ENCODE measurements at places on chromosomes 7 and 10.

GRCh38 chr7:13151978-13152377 is 464.5 kb downstream of the ARL4A start:
- H3K4me3 ChIP-seq: no peak overlapping the region
- no peaks in the 10 kb centered on the region for H3K36me3 ChIP-seq
- H3K27me3 ChIP-seq: no peaks in the 10 kb centered on the region
- no peak overlapping the region for H3K27ac ChIP-seq
- no peak for DNase-seq

GRCh38 chr7:131076711-131077181 is 250.9 kb upstream of the MKLN1 start:
- H3K27ac ChIP-seq: no peak overlapping the region
- H3K27me3 ChIP-seq: no peaks in the 10 kb centered on the region
- H3K36me3 ChIP-seq: no peaks in the 10 kb centered on the region

DNA sequence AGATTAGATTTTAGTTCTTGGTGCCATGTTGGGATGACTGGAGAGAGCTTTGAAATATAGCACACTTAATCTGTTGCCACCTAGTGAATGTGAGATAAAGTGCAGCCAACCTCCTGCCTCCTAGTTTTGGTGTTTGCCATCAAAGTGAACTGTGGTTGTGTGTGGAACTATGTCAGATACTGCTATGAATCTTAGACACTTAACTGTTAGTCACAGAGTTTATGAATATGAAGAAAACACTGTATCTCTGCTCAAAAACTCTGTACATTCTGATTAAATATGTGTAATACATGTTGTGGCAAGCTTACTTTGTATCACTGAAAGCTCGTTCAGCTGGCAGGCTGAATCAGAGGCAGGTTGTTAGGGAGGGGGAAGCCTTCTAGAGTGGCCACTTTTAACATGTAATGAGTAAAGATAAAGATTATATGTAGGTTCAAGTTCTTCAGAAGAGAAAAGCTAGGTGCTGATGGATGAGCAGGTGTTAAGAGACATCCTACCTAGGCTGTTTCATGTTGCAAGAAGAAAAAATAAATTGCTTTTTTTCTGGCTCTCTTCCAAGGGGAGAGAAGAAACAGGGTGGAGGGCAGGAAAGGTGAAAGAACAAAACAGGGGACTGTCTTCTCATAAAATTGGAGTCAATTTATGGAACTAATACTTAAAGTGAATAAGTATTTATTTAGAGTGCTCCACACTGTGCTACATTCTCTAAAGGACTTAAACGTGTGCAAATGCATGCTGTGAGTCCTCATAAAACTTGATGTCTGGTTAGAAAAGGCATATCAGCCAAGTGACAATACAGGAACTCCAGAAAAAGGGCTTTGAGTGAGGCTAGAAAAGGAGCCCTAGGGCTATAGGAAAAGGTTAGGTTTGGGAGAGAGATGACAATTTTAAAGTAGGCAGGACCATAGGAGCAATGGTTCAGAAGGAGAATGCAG is 14.1 kb upstream of the LAMB1 start:
- DNase-seq: no peak
- no peaks in the 10 kb centered on the region for H3K27me3 ChIP-seq
- H3K36me3 ChIP-seq: 0 out of 2 replicates have a peak, but pooled peaks cover 2% of the 10 kb centered on the region
- H3K4me3 ChIP-seq: no peak overlapping the region

- H3K36me3 ChIP-seq: no peaks in the 10 kb centered on the region
- no peaks in the 10 kb centered on the region for H3K27me3 ChIP-seq
- H3K4me3 ChIP-seq: no peak overlapping the region
- no peaks in the 10 kb centered on the region for H3K4me1 ChIP-seq
These were observed 358.8 kb downstream of the SUGCT start for GRCh38 chr7:40493609-40494051.

DNA sequence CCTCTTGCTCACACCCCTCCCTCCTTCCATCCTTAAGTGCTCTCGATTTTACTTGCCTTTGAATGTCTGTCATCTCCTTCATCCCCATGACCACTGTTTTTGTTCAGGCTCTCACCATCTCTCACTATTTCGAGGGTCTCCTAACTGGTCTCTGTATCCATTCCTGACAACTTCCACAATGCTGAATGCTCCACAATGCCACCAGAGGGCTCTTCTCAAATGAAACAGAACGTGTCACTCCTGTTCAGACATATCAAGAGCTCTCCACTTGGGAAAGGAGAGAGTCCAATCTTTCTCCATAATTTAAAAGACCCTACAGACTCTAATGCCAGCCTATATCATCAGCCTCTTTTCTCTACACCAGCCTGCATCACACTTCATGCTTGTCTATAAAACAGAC is 9.0 kb upstream of the SLC13A1 start:
- H3K27me3 ChIP-seq: no peaks in the 10 kb centered on the region
- no peaks in the 10 kb centered on the region for H3K4me1 ChIP-seq
- H3K36me3 ChIP-seq: no peaks in the 10 kb centered on the region

DNA sequence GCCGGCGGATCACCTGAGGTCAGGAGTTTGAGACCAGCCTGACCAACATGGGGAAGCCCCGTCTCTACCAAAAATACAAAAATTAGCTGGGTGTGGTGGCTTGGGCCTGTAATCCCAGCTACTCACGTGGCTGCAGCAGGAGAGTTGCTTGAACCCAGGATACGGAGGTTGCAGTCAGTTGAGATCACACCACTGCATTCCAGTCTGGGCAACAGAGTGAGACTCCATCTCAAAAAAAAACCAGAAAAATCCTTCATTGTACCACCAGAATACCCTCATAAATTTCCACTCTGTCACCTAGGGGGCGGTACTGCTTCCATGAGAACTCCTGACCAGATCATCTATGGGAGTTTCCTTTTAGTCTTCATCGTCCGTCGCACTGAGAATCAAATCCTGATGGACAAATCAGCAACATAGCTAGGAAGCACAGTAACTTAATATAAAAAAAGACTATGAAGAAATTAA is 225.8 kb upstream of the KLF14 start:
- no peak overlapping the region for H3K27ac ChIP-seq
- no peak overlapping the region for H3K4me3 ChIP-seq
- no peaks in the 10 kb centered on the region for H3K4me1 ChIP-seq
- H3K27me3 ChIP-seq: no peaks in the 10 kb centered on the region
- H3K36me3 ChIP-seq: no peaks in the 10 kb centered on the region
- no peak for DNase-seq

DNA sequence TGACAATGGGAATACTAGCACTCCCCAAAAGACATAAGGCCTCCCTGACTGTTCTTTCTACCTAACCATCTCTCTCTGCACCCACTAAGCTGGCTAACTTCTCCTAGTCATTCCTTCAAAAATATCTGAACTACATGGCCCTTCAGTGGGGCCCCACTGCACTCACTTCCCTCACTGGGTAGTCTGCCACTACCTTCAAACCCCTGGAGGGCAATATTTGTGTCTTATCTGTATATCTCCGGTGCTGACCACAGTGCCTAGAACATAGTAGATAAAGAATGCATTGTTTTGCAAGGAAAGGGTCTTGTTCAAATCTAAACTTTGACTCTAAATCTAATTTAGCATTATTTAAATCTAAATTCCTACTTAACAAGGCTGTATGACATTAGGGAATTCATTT is 44.3 kb downstream of the CACUL1 start:
- no peak overlapping the region for H3K27ac ChIP-seq
- H3K36me3 ChIP-seq: no peaks in the 10 kb centered on the region
- no peaks in the 10 kb centered on the region for H3K4me1 ChIP-seq
- DNase-seq: no peak
- H3K4me3 ChIP-seq: no peak overlapping the region

- DNase-seq: no peak
- H3K4me1 ChIP-seq: 0 out of 2 replicates have a peak, but pooled peaks cover 1% of the 10 kb centered on the region
- H3K27ac ChIP-seq: no peak overlapping the region
- no peak overlapping the region for H3K4me3 ChIP-seq
- no peaks in the 10 kb centered on the region for H3K36me3 ChIP-seq
These were observed 114.9 kb upstream of the PRSS58 start for GRCh38 chr7:142372727-142373126.

DNA sequence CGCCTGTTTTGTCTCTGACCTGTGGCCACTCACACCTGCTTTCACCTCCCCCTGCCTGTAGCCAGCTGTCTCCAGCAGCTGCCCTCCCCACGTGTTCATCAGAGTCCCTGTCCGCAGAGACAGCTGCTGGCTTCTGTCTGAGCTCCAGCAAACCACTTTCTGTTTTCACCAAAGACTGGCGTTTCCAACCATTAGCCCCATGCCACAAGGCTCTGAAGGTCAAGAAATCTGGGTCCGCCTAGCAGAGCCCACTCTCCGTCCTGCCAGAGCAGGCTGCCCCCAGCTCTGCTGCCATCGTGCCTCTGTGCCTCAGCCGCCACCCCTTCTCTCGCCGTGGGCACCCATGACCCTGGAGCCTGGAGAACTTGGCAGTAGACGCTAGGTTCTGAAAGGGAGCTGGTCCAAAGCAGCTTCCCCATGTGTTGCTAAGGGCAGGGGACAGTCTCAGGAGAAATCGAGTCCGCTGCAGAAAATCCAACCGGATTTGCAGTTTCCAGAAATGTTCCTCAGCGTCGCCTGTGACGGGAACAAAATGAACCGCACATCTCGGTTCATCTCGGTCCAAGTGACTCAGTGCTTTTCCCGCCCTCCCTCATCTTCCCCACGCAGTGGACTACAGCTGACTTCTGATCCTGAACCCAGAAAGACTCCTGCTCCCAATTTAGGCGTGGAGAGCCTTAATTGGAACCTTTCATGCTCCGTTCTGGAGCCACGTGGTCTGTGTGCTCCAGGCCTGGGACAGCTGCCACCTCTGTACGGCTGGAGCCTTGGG is 28.0 kb downstream of the TMEM120A start:
- no peak overlapping the region for H3K4me3 ChIP-seq
- no peak overlapping the region for H3K27ac ChIP-seq
- no peaks in the 10 kb centered on the region for H3K27me3 ChIP-seq
- no peak for DNase-seq

- no peak for DNase-seq
- no peaks in the 10 kb centered on the region for H3K4me1 ChIP-seq
- H3K4me3 ChIP-seq: no peak overlapping the region
These were observed 130.5 kb downstream of the SEM1 start for GRCh38 chr7:96579119-96579518.

DNA sequence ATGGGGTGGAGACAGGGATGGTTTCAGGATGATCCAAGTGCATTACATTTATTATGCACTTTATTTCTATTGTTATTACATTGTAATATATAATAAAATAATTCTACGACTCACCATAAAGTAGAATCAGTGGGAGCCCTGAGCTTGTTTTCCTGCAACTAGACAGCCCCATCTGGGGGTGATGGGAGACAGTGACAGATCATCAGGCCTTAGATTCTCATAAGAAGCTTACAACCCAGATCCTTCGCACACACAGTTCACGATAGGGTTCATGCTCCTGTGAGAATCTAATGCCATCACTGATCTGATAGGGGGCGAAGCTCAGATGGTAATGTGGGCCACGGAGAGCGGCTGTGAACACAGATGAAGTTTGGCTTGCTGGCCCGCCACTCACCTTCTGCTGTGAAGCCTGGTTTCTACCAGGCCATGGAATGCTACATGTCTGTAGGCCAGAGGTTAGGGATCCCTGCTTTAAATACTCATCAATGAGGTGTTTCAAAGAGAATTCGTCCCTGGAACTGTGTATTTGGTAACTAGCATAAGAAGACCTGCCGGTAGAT is 21.2 kb upstream of the PRKCQ start:
- H3K27ac ChIP-seq: no peak overlapping the region
- no peaks in the 10 kb centered on the region for H3K36me3 ChIP-seq
- H3K4me1 ChIP-seq: no peaks in the 10 kb centered on the region

- no peaks in the 10 kb centered on the region for H3K27me3 ChIP-seq
- no peak overlapping the region for H3K4me3 ChIP-seq
- no peaks in the 10 kb centered on the region for H3K4me1 ChIP-seq
- H3K36me3 ChIP-seq: no peaks in the 10 kb centered on the region
- no peak overlapping the region for H3K27ac ChIP-seq
These were observed 409.5 kb downstream of the SDK1 start for GRCh38 chr7:3710531-3710930.

GRCh38 chr10:129417870-129418269 is 49.2 kb upstream of the MGMT start:
- H3K27me3 ChIP-seq: no peaks in the 10 kb centered on the region
- no peaks in the 10 kb centered on the region for H3K4me1 ChIP-seq
- DNase-seq: no peak
- no peaks in the 10 kb centered on the region for H3K36me3 ChIP-seq
- H3K27ac ChIP-seq: no peak overlapping the region
- no peak overlapping the region for H3K4me3 ChIP-seq

DNA sequence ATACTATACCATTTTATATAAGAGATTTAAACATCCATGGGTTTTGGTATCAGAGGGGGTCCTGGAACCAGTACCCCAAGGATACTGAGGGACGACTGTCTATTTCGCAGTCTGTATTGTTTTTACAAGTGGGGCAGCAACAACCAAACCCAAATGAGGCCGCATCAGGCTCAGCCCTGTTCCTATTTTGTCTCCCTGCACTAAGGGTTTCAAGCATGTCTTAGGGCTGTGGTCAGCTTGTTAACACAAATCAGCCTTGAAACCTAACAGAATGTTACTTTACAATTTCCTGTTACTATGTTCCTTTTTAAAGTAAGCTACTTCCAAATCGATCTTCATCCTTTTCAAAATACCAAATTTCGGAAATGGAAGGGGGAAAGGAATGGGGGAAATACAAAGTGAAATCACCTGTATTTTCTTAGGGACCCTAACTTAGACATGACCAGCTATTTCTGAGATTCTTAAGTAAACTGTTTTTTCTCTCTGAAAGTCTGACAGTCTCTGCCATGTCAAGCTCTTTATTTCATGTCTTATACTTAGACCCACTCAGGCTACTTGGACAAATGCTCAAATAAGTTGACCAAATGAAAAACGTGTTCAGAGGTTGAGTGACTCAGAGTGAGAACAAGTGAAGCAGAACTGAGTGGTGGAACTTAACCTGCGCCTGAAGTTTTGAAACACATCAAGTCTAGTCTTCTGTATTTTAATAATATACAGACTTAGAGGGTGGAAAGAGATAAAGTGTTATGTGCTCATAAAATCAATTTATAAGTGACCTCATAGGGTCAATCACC is 75.8 kb downstream of the C1GALT1 start:
- no peaks in the 10 kb centered on the region for H3K27me3 ChIP-seq
- H3K4me1 ChIP-seq: no peaks in the 10 kb centered on the region
- no peak overlapping the region for H3K27ac ChIP-seq
- no peaks in the 10 kb centered on the region for H3K36me3 ChIP-seq

DNA sequence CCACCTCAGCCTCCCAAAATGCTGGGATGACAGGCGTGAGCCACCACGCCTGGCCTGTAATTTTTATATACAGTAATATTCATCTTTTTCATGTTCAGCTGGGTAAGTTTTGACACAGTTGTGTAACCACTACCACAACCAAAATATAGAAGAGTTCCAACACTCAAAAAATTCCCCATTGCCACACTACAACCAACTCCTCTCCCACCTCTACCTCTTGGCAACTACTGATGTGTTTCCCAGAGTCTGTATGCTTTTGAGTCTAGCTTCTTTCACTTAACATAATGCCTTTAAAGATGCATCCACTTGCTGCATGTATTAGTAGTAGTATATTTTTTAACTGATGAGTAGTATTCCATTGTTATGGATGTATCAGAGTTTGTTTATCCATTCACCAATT is 90.7 kb downstream of the SRPK2 start:
- H3K36me3 ChIP-seq: no peaks in the 10 kb centered on the region
- DNase-seq: no peak
- no peak overlapping the region for H3K4me3 ChIP-seq
- H3K4me1 ChIP-seq: peaks cover 5% of the 10 kb centered on the region
- no peaks in the 10 kb centered on the region for H3K27me3 ChIP-seq

Measured in iPS DF 6.9 (cell line).